ENCODE measurements at places on chromosomes 12 and 14.

DNA sequence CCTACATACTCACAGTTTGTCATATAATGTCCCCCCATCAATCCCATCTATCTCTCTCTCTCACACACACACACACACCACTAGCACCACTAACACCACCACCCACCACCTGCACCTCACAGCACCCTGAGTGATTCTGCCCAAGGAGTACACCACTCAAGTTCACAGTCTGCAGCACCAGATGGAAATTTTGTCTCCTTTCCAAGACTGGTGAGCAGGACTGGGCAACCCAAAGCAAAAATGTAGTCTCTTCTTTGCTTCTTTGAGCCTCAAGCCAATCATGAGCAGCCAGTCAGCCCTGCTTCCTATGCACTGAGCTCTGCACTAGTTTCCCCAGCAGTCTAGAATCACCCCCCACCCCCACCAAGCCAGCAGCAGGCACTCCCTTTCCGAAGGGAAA, 15.0 kb upstream of the ARMH4 start:
- no peak for DNase-seq

DNA sequence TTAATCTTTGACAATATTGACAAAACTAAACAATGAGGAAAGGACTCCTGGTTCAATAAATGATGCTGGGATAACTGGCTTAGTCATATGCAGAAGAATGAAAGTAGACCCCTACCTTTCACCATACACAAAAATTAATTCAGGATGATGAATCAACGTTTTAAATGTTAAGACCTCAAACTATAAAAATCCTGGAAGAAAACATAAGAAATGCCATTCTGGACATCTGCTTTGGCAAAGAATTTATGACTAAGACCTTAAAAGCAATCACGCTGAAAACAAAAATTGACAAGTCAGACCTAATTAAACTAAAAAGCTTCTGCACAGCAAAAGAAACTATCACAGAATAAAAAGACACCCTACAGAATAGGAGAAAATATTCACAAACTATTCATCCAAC, 97.4 kb downstream of the LMNTD1 start:
- DNase-seq, result no peak

GRCh38 chr14:52786887-52787286, 4.5 kb downstream of the GNPNAT1 start:
- no peak for DNase-seq

DNA sequence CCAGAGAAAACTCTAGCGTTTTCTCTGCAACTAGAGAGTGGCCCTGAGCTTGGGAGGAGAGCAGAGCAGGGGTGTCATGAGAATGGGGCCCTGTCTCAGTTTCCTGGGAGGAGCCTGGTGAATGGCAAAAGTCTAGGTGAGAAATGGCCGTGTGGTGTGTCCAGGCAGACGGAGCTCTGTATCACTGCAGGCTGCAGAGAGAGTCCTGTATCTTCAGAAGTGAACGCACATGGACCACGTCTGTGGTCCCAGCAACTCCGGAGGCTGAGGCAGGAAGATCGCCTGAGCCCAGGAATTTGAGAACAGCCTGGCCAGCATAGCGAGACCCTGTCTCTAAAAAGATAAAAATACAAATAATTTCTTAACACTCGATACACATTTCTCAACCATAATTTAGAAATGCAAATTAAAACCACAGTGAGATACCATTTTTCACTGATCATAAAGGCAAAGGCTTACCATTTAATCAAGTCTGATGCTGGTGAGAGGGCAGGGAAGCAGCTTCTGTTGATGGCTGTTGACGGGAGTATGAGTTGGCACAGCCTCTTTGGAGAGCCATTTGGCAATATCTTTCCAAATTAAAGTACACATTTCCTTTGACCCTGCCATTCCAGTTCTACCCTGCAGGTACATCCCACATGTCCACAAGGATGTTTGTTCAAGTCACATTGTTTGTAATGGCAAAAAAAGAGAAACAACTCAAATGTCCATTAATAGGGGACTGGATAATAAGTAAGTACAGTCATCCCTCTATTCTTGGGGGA, 51.0 kb downstream of the NFKBIA start:
- DNase-seq, result no peak

DNA sequence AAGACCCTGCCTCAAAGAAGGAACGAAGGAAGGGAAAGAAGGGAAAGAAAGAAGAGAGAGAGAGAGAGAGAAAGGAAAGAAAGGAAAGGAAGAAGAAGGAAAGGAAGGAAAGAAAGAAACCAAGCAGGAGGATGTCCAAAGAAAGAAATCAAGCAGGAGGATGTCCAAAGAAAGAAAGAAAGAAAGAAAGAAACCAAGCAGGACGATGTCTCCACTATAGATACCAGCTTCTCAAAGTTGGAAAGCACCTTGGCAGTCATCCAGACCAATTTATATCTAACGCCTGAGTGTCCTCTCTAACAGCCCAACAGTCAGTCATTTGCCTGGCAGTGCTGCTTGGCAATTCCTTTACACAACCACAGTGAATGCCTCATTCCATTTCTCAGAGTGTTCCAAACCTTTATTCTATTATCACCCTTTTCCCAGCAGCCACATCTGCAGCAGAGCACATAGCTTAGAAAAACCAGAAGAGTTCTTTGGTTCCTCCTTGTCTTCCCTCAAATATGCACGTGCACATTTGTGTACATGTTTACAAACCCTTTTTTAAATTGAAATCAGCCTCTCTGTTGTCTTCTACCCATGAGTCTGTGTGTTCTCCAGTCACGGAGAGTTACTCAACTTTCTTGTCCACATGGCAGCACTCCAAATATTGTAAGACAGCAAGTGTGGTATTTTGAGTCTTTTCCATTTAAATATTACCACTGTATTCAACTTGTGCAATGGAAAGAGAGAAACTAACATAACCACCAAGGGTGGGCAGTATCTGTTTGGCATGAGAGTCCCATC, 138.4 kb downstream of the STXBP6 start:
- DNase-seq, result no peak

- no peak for DNase-seq
These were observed 2.0 kb upstream of the CHURC1 start for GRCh38 chr14:64912261-64912660.

DNA sequence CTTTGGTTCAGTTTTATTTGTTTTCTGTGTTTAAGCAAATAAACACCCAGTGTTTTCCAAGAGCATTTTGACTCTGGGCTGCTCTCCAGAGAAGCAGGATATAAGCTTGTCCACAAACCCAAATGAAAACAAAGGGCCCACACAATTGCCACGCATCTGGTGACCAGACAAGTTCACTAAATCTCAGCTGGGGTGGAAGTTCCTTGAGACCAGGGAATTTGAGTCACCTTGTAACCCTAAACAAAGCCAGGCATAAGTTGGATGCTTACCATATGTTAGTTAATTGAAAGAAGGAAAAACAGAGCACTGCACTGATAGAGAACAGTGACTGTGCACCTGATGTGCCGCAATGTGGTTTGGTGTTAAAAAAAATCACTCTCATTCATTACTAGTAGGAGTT, 1.6 kb upstream of the TXNRD1 start:
- no peak for DNase-seq

GRCh38 chr12:82047446-82047845, 288.3 kb upstream of the PPFIA2 start:
- no peak for DNase-seq

Data from stimulated activated CD4-positive, alpha-beta T cell treated with anti-CD3 and anti-CD28 coated beads, Interleukin-4, amount 100 ng/mL, for 48 hours (primary cell).